HT1080 (cell line): ENCODE measurements at places on chromosomes 7 and 10.
A peak's percentile ranks its signal among the peaks of the same experiment; 100 is the strongest.

GRCh38 chr10:117071286-117072050 is 66.5 kb upstream of the SHTN1 start:
- DNase-seq, result no peak

DNA sequence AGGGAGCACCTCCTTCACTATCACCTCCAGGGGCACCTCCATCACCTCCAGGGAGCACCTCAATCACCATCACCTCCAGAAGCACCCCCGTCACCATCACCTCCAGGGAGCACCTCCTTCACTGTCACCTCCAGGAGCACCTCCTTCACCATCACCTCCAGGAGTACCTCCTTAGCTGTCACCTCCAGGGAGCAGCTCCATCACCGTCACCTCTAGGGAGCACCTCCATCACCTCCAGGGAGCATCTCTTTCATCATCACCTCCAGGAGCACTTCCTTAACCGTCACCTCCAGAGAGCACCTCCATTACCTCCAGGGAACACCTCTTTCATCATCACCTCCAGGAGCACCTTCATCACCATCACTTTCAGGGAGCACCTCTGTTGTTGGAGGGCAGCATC is 103.0 kb downstream of the DNAJB6 start:
- DNase-seq, result no peak

DNA sequence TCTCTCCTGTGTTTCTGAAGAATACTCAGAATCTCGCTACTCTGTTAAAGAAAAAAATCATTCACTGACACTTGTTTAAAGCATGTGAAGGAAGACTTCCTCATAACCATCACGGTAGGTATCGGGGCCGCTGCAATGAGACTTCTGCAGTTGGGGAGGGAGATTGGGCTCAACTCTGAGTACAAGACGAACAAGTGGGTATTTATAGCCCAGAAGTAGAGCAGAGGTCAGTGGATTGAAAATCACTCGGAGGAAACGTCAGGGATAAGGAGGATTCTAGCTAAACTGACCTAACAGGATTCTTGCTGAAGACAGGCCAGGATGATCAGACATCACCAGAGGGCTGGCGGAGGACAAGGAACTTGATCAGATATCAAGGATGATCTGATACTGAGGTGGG is 33.3 kb downstream of the ITPRIP start:
- no peak for DNase-seq

GRCh38 chr7:95365151-95365550 is 31.0 kb downstream of the PON3 start:
- DNase-seq, result peak; percentile 86
